NCI-H146 (cell line): ENCODE measurements at places on chromosomes 13 and 19.

- DNase-seq = no peak
Measured at GRCh38 chr19:55453511-55454260, 7.8 kb downstream of the ISOC2 start.

DNA sequence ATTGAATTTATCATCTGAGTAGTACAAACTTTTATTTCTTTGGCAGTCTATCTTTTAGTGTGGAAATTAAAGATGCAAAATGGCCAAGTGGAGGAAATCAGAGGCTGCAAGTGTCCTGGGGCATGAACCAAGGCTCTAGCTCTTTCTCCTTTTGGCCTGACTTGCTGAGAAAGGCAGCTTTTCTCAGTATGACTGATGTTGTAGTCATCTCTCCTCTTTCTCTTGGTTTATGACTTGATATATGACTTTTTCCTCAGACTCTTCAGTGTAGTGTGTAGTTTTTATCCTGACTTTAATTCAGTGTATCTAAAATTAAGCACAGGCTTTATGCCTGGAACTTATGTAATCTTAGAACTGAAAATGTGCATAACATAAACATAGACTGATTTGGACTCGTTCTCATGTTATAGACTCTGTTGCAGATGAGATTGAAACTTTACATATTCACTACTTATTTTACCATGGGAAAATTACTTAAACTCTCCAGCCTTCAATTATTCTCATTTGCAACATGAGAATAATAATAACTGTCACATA, 65.7 kb downstream of the SLITRK5 start:
- no peak for DNase-seq

DNA sequence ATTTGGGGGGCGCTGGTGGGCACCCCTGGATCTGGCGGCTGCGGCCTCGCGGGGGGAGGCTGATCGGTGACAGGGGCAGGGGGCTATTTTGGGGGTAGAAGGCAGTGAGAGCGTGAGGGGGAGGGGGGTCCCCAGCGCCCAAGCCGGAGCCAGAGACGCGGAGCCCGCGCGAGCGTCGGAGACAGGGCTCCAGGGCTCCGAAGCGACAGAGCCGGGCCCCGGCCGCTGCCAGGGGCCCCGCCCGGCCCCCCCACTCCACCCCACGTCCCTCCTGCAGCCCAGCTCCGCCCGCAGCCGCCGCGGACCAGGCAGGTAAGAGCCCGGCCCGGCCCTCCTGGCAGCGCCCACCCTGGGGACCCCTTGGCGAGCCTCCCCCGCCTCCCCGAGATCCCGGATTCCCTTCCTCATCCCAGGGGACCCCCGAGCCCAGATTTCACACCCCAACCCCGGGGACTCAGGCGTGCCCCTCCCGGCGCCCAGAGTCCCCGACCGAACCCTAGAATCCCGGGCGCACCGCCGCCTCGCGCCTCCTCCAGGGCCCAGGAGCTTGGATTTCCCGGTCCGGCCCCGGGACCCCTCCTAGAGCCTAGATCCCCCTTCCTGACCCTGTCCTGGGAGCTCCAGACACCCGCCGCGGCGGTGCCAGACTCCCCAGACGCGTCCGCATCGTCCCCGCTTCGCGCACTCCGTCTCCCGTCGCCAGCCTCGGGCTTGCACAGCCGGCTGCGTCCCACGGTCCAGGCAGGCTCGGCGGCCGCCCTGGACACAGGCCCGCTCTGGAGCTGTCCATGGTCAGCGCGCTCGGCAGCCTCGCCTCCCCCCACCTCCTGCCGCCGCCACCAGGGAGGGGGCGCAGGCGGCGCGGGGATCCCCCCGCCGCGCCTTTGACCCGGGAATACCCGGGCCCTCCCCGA, at the start of gene PPFIA3:
TSS of gene PPFIA3 (plus strand) at position 134 of the 914 bp plus-strand sequence. CDS start 8,330 bp downstream, outside the sequence.
- DNase-seq = peak; percentile 46

DNA sequence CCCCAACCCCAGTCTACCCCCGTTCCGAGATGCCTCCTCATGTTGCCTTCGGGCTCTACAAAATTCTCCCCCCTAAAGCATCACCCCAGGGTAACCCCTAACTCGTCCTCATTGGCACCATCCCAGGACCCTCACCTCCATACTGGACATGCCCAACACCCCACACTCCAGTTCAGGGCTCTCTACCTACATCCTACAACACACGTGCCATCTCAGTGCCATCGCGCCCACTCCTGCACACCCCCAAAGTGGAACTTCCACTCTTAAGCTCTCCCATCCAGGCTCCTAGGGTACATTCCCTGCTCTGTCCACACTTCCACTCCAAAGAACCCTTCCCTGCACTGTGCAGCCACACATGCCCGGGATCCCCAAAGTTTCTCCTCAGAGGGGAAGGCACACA, 827 bp upstream of the FKRP start:
- no peak for DNase-seq

DNA sequence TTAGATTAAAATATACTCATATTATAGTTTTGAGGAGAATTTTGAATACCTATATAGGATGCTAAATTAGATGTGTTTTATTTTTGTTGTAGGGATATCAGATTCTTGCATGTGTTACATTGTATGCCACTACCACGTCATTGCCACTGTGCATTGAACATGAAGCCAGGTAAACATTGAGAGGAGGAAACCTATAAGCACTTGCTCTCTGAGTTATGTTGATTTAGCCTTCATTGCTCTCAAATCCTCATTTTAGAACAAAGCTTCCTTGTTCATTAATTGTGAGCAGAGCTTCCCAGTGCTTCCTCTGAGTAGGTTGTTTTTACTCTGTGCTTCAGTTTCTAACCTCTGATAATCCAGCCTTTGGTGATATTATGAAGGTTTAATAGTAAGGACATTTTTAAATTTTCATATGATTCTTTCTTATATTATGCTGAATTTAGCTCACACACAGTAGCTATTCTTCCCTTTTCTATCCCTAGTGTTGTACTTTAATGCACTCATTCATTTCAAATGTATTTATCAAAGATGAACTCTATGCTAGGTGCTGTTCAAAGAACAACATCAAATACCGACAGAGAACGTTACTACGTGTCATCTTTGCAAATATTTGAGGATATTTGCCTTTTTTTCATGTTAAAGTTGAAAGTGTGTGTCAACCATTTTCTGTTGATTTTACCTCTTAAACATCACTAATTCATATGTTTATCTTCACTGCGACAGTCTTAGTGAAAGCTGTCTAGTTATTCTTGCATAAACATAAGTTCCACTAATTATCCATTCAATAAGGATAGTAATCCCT, 1448.0 kb upstream of the MIR17HG start:
- DNase-seq = no peak

- no peak for DNase-seq
Measured at GRCh38 chr19:5062799-5063198, 93.9 kb downstream of the KDM4B start.

GRCh38 chr19:47598407-47599349, 10.3 kb upstream of the BICRA start:
- no peak for DNase-seq

- DNase-seq = no peak
Measured at GRCh38 chr13:32340914-32341313, 25.6 kb downstream of the BRCA2 start.

DNA sequence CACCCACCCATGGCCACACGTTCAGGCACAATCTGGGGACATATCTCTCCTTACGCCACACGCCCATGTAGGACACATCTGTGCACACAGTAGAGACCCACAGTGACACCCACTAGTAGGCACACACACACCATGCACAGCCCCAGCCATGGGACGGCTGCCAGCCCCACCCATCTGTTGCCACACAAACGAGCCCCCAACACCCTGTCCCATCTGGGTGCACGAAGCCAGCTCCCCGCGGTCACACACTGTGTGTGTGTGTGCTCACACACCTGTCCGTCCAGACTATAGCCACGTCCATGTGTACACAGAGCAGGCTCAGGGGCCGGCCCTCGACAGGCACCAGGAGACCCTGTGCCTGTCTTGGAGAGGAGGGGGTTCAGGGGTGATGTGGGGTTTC, 10.6 kb downstream of the ERFL start:
- DNase-seq = no peak

GRCh38 chr19:58450856-58451357, 515 bp upstream of the ZNF324B start:
- no peak for DNase-seq

DNA sequence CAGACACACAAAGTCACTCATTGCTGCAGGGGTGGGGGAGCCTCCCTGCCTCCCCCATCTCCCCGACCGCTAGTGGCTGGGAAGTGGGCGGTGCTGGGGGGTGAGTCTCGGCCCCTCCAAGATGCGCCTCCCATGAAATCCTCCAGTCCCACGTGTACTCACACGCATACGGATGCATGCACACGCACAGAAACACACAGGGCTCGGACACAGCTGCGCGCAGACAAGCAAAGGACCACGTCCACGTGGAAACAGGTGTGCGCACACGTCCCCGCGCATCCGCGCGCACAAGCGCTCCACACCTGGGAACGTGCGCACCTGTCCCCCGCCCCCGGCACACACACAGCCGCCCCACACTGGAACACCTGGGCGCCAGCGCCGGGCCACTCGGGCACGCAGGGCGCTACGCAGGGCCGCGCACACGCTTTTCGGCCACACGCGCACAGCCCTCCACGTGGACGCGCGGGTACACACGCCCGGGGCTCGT, 687 bp downstream of the MATK start:
- DNase-seq = peak; percentile 45

GRCh38 chr13:112671359-112671758, 18.5 kb upstream of the ATP11A start:
- DNase-seq = no peak

- peak; percentile 62 for DNase-seq
Measured at GRCh38 chr19:17526922-17527321, 15.5 kb downstream of the PGLS start.

DNA sequence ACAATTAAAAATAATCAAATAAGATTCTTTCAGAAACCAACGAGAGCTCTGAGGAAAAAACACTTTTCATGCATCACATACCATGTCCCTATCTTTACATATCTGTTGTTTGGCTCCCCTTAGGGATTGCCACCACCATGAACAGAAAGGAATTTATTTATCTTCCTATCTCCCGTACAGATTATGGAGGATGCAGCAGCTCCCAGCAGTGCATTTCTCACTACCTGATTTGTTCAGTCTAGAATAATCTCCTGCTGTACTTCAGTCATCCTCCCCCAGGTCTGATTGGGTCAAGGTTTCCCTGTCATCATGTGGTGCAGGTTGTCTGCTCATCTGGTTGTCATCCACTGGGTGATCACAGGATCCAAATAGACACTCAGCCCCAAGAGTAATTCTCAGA, 451.3 kb downstream of the OXGR1 start:
- no peak for DNase-seq

GRCh38 chr19:51765086-51765485, 4.1 kb downstream of the FPR2 start:
- no peak for DNase-seq

DNA sequence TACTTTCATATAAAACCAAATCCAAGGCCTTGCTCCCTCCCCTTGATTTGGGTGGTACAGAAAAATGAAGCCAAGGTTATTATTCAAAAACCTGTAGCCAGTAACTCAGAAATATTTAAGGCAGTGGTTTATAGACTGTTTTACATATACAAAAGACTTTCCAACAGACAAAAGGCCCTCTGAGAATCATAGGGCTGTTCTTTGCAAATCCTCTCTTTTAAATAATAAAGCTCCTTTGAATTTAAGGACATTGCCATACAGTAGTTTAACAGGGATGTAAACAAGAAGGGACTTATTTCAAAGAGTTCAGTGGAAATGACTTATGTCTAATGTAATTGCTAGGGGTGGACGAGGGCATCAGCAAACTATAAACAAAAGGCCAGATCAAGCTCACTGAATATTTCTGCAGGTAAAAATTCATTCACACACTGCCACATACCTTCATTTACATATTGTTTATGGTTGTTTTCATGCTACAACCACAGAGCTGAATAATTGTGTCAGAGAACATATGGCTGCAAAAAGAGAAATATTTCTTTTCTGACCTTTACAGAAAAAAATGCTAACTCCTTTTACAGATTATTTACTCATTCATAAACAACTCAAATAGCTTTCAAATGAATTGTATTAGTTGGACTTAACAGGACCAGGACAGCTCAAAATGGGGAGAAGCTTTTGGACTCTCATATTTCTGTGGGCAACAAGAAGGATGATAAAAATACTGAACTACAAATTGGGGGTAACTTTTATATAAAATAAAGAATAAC, 665.6 kb downstream of the SLITRK1 start:
- no peak for DNase-seq

GRCh38 chr13:50867637-50867945, 24.1 kb upstream of the DLEU7 start:
- no peak for DNase-seq

- DNase-seq = no peak
Measured at GRCh38 chr13:76596216-76596615, 290.0 kb downstream of the KCTD12 start.

GRCh38 chr13:31330236-31330635, 130.5 kb downstream of the B3GLCT start:
- DNase-seq = no peak

GRCh38 chr19:53192771-53193534, at the start of gene ZNF665:
Gene ZNF665 (minus strand): TSS chr19:53193358. CDS start chr19:53182898, 10,460 bp downstream.
- peak; percentile 96 for DNase-seq

DNA sequence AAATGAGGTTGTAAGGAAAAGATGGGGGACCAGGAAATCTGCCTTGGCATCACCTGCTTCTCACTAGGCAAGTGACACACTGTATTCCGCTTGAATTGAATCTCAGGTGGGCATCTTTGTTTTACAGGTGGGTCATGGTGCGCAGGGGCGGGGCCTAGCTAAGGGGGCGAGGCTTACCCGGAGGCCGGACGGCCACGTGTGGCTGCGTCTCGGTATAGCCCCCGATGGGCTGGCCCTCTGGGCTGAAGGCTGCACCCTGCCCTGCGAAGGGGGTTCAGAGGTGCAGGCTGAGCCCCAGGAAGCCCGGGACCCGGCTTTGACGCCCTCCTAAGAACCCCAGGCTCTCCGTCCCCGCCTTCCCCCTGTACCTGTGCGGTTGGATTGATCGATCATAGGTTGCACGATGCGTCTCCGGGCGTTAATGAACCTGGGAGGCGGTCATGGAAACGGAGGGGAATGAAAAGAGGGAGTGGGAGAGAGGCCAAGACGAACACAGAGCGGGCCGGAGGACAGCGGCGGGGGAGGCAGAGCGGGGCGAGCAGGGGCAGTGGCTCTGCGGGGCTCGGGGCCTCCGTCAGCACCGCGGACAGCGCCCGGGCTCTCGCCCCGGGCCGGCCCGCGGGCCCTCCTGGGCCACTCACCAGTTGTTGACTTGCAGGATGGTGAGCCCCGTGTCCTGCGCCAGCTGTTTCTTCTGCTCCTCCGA, 12.5 kb downstream of the MEIS3 start:
- peak; percentile 61 for DNase-seq

DNA sequence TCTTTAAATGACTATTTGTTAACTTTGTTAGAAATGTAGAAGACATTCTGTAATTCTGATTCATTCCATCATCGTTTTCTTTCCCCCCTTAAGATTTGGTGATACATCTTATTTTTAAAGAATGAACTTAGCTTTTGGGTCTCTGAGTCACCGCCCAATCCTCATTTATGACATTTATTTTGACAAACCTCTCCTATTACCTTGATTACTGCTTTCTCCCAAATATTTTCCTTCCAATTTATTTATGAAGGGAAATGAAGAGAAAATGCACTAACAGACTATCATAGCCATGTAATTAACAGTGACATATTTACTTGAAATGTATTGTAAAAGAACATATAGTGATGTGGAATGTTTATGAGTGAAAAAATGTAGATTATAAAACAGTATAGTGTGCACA, 241.6 kb downstream of the DCLK1 start:
- no peak for DNase-seq
